Stimulated activated CD4-positive, alpha-beta T cell treated with anti-CD3 and anti-CD28 coated beads, Interleukin-2, amount 100 ng/mL, for 4 hours (primary cell): ENCODE measurements at places on chromosomes 3 and 15.
A peak's percentile ranks its signal among the peaks of the same experiment; 100 is the strongest.

DNA sequence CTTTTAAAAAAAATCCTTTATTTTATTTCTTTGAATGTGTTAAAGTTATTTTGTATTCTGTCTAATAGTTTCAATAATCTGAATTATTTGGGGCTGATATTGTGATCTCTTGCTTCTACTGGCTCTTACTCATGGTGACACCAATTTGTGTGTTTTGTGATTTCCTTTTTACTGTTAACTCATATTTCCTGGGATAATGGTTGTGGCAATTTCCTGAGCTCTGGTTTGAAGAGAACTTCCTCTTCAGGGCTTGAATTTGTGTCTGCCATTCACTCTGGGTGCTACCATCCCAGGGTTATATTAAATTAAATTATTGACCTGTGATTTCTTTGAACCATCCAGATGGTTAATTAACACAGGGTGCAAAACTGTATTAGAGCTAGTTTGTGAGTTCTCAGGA lies 60.4 kb upstream of the RNF7 start:
- DNase-seq: no peak

DNA sequence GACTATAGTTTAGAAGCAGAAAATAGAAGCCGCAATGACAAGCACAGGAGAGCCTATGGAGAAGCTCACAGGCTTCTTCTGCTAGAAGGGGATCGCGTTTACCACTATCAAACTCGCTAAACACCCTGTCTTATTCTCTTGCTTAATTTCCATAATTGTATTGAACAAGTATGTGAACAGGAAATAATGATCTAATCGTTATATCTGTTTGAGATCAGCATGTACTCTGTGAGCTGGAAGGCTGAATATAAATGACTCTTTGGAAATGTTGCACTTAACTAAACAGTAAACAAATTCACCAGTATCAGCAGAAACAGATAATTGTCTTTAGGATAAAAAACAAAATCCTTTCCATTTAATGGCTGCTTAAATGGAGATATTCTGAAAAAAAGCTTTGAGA lies 15.0 kb downstream of the NEK10 start:
- DNase-seq: no peak

DNA sequence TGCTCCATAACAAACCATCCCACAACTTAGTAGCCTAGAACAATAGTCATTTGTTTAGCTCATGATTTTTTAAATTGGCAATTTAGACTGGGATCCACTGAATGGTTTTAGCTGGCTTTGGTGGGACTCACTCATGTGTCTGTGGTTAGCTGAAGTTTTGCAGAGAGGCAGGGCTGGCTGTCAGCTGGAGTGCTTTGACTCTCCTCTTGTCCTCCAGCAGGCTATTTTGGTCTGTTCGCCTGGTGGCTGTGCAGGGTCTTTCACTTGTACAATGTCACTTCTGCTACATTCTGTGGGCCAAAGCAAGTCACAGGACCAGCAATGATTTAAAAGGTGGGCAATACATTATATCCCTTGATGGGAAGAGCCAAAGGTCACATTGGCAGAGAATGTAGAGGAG lies 1146.5 kb downstream of the ROBO2 start:
- DNase-seq: no peak

- DNase-seq: no peak
Measured at GRCh38 chr3:99176169-99176964, 274.9 kb upstream of the DCBLD2 start.

- DNase-seq: no peak
Measured at GRCh38 chr3:127214975-127215374, 22.0 kb downstream of the PRR23E start.

GRCh38 chr3:123883701-123884202 lies 380 bp downstream of the MYLK start:
- no peak for DNase-seq

- DNase-seq: no peak
Measured at GRCh38 chr15:43550527-43551363, 33.3 kb downstream of the MAP1A start.

DNA sequence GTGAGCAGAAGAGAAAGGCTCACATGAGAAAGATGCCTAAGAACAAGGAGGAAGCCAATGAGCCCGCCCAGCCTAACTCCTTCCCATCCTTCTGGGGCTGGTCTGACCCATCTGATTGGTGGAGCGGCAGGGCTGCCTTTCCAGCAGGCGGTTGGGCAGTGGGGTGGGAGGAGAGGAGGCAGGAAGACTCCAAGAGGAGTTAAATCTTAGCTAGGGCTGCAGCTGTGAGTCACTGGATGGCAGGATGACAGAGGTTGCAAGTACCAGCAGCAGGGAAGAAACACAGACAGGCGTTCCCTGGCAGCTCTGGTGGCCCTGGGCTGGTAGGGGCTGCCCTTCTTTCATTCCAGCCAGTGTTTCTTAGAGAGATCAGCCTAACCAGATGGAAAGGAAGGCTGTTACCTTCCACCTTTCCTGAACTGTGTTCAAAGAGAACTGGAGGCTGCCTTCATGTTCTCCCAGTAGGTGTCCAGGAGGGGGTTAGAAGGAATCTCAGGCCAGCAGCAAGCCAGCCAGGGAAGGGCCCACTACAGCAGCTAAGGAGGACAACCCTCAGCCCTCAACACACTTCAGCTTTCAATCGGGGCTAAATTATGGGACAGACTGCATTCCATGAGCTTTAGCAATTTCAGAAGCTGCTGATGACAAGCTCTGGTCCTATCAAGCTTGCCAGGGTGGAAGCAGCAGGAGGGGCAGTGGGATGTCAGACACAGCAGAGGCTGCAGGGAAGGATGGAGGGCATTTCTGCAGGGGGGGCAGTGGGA lies 50.3 kb downstream of the CHSY1 start:
- DNase-seq: no peak

DNA sequence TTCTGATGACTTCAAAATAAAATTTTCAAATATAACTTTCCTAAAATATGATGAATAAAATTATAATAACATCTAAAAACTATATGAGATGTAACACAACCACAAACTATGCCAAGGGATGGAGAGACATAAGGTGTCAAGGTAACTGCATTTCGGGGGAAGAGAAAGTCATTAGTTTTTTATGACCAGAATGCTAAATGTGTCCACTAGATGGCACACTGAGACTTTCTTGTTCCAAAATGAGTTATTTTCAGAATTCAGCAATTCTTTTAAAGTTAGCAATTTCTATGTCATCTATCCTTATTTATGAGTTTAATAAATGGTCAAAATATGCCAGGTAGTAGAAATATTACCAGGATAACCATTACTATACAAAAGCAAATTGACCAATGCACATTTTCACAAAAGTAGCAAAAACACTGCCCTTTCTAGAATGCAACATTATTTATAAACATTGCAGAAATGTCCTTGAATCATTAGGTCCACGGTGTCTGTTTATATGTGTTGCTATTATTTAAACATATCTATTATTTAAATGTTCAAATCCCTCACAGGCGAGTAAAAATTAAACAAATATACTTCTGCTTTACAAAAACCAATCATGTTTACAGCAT lies 374.2 kb downstream of the PLCL2 start:
- DNase-seq: peak; percentile 1

- DNase-seq: no peak
Measured at GRCh38 chr3:181687731-181688130, 24.0 kb upstream of the SOX2 start.

DNA sequence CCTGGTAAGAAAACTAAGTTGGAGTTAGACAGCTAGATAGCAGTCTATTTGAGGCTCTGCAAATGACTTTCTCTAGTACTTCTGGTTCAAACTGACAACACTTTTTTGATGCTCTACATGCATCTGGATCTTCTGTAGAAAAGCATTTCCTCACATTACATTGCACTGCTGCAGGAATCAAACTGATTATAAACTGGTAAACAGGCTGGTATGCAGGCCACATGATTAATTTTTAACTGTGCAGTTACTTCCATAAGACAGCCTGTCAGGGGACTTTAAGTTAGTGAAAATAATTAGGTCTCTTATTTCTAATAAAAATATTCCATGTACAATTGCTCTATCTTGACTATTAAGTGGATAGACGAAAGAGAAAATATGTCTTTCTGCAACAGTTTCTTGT lies 550.0 kb upstream of the ALCAM start:
- DNase-seq: no peak

DNA sequence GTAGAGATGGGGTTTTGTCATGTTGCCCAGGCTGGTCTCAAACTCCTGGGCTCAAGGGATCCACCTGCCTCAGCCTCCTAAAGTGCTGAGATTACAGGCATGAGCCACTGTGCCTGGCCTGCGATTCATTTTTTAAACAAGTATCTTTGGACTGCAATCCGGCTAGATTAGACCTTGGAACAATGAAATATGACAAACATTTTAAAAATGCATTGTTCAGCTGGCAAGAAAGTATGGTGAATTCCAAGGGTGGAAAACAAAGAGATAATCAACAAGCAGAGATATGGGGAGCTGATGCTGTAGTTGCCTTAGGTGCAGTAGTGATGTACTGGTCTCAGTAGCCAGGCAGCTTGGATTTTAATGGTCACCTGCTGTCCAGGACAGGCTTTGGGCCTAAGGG lies 95.8 kb upstream of the GOLGA8J start:
- no peak for DNase-seq

DNA sequence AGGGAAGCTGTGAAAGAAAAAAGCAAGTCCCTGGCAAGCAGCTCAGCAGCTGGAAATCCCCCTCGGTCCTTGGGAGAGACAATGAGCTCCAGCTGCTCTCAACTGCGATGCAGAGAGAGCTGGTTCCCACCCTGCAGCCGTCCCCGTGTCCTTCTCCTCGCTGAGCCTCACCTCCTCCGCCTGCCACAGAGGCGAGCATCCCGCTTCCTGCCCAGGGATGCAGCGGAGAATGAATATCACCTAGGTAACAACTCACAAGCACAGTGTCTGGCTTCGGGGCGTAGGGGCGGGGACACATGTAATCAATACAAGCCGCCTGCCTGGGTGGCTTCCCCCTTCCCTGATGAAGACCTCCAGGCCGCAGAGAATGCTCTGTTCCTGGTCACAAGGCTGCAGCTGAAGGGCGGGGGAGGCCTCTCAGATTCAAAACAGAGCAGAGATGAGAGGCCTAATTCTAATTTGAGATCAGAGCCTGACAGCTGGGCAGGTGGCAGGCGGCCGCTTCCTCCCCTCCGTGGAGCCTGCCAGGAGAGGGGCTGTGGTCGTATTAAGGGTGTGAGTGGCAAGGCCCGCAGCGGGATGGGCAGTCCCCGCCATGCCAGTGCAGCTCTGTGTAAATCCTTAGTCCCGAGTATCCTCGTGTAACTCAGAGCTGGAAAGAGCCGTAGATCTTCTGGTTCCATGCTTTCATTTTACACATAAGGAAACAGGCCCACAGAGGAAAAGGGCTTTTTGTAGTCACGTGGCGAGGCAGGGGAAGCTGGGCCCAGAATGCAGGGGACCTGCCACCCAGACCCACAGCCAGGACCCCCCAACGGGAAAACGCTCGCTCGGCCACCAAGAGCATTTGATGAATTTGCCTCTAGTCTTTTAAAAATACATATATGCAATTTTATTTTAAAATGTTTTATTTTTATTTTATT lies 24.3 kb downstream of the ZDHHC19 start:
- no peak for DNase-seq

DNA sequence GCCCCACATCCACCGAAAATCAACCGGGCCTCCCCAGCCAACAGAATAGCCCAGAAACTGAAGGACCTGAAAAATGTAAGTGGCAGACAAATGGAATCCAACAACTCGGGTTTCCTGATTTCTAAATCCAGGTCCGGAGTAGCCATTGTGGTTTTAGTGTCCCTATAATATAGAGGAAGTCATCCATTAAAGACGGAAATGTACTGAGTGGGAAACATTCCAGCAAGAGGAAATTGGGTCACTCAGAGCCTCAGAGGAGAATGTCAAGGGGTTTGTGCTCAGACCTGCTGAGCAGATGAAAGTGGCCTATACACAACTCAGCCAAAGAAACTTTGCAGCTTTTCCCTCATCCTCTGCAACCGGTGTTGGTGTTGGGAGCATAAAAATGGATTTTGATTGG lies 366.7 kb downstream of the ERC2 start:
- no peak for DNase-seq

DNA sequence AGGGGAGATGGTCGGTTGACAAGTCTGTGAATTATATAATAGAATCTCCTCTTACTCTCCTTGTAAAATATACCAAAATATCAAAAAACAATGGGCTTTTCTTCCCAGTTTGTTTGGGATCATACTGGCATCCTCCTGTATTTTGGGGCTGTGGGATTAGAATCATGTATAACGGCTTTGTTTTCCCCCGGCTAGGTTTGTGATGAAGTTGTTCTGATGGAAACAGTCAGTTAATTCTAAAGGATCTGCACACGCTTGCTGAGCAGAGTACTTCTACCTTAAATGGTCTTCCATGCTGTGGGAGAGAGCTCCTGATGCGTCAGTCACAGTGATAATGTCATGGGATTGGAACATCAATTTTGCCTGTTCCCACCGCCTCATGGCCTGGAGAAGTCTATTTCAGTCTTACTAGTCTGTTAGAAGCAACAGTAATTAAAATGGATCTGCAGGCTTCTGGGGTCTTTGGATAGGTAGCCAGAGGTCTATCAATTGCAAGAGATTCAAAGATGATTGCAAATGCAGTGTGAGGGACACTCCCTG lies 81.3 kb downstream of the ITPR1 start:
- no peak for DNase-seq

DNA sequence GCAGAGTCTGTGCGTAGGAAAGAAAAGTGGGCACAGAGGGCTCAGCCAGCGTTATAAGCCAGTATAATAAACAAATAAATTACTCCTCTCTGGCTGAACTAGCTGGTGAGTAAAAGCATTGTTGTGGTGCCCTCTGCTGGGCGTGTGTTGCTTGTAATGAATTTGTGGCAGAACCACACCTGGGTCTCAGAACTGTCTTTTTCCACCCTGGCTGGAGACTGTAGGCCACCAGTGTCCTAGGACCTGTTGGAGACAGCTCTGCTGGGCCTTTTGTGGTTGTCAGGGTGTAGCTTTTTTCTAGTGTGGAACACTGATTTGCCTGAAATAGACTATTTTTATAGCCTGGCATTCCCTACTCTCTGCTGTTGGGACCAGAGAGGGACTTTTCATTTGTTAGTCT lies 130.5 kb upstream of the EIF1B start:
- peak; percentile 20 for DNase-seq

DNA sequence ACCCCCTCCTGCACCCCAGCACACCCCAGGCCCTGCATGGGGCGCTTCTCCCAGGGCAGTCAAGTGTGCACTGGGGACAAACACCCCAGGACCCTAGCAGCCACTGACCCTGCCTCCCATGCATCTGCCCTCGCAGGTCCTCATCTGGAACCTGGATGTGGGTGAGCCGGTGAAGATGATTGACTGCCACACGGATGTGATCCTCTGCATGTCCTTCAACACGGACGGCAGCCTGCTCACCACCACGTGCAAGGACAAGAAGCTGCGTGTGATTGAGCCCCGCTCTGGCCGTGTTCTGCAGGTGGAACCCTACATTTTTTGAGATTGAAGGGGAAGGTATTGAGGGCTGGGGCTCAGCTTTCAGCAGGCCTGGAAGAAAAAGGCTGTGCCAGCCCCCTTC lies 109.3 kb downstream of the ANP32A start:
- DNase-seq: no peak

GRCh38 chr3:125119752-125120378 lies 64.1 kb upstream of the HEG1 start:
- no peak for DNase-seq
